ENCODE measurements at places on chromosomes 5 and 9.

- DNase-seq = no peak
These were observed 163.7 kb downstream of the DAB2IP start for GRCh38 chr9:121815084-121815483.

GRCh38 chr9:101639311-101639710 lies 44.5 kb upstream of the PPP3R2 start:
- DNase-seq = no peak

DNA sequence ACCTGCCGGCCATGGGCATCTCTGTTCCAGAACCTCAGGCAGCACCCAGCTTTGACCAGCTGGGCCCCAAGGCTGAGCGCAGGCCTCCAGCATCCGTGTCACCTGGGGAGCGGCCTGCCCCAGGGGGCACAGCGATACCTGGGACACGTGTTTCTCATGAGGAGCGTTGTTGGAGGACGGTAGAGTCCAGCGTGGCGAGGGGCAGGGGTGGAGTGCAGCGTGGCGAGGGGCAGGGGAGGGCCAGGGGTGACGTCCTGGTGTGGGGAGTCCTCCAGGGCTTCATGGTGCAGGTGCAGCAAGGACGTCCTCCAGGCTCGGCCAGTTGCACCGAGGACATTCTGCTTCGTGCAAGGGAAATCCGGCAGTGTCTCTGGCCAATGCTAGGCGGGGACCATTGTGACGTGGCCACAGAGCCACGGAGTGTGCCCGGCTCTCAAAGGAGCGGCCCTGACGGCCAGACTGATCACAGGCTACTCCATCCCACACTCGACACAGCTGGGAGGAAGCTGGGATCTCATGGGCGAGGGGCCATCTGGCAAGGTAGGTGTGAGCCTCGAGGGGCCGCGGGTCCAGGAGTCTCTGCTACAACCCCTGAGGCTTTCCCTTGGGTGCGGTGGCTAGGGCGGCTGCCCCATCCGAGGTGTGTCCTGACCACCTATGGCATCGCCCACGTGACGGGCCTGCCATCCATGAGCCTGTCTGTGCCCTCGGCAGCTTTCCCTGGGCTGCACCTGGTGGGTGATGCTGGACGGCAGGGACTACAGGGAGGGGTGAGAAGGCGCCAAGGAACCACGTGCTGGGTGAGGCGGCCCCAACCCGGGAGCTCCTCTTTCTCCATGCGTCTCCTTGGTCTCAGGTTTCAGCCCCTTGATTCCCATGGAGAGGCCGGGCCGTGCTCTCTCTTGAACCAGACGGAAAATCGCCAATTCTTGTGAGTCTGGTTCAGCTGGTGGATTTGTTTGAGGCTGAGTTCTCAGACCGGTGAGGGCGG lies 33.8 kb downstream of the SLC9A3 start:
- DNase-seq = no peak

- no peak for DNase-seq
These were observed 50.4 kb downstream of the EPB41L4B start for GRCh38 chr9:109270441-109270840.

- no peak for DNase-seq
These were observed 2186.5 kb upstream of the ACO1 start for GRCh38 chr9:30197954-30198353.

- no peak for DNase-seq
These were observed 77.3 kb downstream of the PALM2AKAP2 start for GRCh38 chr9:109857336-109857735.

DNA sequence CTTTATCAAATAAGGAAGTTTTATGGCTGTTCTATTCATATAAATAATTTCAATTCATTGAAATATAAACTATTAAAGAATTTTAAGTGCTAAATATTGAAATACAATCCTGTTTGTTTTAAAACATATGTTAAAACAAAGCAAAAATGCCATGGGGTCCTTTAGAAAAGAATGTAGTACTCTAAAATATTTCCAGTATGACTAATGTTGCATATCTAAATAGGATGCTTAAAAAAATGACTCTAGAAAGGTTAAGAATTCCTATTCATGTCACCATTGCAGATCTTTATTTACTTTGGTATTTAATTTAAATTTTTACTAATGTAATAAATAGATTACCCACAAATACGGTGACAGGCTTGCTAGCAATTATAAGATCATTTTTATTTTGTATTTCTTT lies 132.3 kb downstream of the ZNF608 start:
- no peak for DNase-seq

DNA sequence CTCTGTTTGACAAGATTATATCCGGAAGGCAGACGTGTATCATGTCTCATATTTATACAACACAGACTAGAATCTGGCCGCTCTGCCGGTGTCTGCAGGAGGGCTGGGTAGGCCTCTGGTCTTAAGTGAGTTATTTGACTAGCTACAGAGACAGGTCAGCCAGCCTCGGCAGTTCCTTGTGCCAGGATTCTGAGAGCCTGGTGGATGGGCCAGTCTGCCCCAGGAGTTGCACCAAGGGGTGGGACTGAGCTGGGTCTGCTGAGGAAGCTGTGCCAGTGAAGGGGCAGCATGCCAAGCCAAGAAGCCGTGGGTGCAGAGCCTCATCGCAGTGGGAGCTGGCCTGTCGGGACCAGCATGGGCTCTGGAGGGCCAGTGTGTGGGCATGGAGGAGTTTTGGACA lies 7.1 kb downstream of the SNX18 start:
- DNase-seq = no peak

GRCh38 chr5:38286002-38286401 lies 27.6 kb downstream of the EGFLAM start:
- no peak for DNase-seq

GRCh38 chr9:16090907-16091629 lies 538.2 kb downstream of the CCDC171 start:
- DNase-seq = no peak

DNA sequence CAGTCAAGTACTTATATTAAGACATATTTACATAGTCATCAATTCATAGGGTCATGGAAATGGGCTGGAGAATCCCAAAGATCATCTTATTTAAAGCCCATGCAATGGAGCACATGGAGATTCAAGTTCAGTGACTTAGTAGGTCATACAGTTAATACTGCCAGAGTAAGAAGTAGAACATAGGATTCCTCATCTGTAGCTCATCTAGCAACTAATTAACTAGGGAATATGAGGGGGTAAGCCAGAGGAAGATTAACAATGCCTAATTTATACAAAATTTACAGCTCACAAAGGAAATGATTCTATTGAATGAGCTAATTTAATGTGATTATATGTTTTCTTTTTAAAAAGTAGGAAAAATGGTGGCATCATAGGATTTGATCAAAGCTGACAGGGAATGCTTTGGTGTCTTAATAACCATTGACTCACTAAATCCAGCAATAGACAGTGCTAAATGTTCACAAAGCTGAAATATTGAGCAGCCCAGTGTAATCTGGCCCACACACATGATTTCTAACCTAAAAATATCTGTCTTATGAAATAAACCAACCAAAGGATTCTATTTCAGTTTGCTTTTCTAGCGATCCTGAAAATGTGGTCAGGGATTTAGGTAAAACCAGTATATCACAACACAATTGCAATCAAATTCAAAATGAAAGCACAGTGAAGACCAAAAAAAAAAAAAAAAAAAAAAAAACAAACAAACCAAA lies 53.3 kb downstream of the PRDM6 start:
- no peak for DNase-seq

DNA sequence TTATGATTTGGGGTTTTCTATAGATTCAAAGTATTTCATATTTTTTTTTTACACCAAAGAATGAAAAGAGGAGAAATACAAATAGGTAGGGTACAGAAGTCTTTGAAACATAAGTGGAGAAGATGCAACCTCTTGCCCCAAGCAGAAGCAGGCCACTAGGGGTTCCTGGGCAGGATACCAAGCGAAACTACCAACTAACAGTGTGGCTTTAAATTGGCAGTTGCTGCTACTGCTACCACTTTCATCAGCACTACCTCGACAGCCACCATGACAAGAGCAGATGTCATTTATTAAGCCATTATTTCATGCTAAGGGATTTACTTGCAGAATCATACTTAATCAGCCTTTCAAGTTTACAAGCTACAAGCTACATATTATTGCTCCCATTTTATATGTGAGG lies 288.1 kb downstream of the NR3C1 start:
- no peak for DNase-seq

GRCh38 chr5:14928661-14929060 lies 57.1 kb upstream of the ANKH start:
- no peak for DNase-seq

DNA sequence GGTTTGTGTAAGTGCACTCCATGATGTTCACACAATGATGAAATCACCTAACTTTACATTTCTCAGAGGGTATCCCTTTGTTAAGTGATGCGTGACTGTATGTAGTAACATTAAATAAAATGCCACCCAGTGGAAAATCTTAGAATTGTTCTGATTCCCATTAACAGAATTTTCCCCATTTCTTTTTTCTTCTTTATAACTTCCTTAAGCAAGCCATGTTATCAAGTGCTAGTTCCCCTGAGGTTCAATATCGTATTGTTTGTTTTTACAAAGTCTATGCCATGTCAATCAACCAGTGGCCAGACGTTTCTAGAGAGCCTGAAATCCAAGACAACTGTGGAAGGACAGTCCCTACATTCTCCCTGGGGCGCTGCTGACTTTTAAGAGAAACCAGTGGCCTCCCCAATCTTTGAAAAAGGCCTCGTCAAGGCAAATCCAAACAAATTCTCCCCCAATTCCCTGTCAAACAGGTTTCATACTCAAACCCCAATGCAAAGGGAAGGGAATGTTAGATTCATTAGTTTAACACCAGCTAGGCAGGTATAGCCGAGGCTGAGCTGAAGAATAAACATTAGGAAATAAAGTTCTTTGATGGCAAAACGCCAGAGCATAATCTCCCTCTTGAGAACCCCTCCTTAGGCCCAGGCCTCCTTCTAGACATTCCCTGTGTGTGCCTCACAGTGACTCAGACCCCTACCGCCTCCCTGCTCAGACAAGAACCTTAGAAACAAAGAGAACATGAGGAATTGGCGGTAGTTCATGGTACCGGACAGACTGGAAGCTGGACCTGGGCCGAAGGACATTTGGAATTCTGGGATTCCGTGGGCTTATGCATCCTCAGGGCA lies 198.7 kb downstream of the GNA14 start:
- DNase-seq = no peak

- DNase-seq = no peak
These were observed 580.2 kb downstream of the CCDC171 start for GRCh38 chr9:16133032-16133431.

- DNase-seq = no peak
These were observed 13.9 kb upstream of the BASP1 start for GRCh38 chr5:17203329-17204132.

DNA sequence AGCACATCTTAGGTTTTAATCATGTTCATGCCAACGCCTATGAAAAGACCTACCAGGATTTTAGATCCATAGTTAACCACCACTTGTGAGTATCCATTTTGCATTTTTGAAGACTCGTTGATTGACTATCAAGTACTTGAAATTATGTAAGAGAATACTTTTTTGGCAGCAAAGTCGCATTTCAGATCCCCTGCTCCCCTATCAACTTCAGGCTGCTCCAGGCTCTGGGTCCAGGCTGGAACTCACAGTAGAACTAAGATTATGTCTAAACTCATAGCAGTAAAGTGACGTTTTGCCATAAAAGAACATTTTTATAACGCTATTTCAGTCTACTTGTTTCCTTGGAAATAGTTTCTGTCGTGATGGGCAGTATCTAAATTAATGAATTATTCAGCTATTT lies 267.7 kb downstream of the FANCC start:
- DNase-seq = no peak

- DNase-seq = no peak
These were observed 35.5 kb upstream of the SYNPO start for GRCh38 chr5:150604894-150605440.

- DNase-seq = no peak
These were observed 56.2 kb upstream of the FTMT start for GRCh38 chr5:121795511-121795910.
